Activated CD4-positive, alpha-beta T cell treated with anti-CD3 and anti-CD28 coated beads for 1 hour (primary cell): ENCODE measurements at places on chromosomes 2 and 18.

DNA sequence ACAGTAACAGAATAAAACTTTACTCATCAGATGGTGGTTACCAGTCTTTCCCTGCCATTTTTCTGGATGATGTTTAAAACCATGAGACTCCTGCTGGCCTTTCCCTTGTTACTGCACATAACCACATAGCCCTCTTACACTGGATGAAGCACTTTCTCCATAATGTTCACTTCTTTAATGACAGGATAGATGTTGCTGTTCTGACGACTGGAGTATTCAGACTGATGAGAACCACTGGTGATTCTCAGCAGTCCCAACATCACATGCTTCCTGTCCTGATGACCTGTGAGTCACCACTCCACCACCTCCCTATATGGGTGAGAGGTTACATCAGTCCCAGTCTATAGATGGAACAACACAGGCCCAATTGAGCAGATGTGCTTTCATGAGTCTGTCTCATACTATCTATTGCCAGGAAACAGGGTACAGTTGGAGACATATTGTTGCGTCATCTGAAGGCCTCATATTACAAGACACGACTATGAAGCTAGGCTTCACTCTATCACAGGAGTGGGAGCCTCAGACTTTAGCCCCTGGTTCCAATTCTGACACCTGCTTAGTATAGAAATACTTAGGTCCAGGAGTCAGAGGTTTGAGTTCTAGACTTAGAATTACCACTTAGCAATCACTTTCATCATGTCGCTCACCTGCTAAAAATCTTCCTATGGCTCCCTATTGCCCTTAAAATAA, 145.7 kb upstream of the KLF7 start:
- no peak for DNase-seq

DNA sequence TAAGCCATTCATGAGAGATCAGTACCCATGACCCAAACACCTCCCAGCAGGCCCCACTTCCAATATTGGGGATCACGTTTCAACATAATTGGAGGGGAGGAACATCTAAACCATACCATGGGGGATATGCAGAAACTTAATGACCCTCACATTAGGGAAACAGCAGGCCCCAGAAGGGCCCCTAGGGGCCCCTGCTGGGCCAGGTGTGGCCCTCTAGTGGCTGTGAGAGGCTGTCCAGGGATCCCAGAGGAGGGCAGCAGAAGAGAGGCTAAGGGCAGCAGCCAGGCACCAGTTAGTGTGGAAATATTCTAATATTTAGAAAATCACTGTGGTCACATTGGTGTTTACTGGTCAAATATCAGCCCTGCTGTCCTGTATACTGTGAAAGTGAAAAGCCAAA, 49.3 kb upstream of the ANKRD44 start:
- DNase-seq: no peak

GRCh38 chr2:230412371-230412711, 3.7 kb upstream of the SP100 start:
- no peak for DNase-seq

- DNase-seq: no peak
These were observed 105.4 kb downstream of the KCNH7 start for GRCh38 chr2:162732946-162733698.

GRCh38 chr18:35497027-35497369, 762 bp downstream of the INO80C start:
- no peak for DNase-seq

DNA sequence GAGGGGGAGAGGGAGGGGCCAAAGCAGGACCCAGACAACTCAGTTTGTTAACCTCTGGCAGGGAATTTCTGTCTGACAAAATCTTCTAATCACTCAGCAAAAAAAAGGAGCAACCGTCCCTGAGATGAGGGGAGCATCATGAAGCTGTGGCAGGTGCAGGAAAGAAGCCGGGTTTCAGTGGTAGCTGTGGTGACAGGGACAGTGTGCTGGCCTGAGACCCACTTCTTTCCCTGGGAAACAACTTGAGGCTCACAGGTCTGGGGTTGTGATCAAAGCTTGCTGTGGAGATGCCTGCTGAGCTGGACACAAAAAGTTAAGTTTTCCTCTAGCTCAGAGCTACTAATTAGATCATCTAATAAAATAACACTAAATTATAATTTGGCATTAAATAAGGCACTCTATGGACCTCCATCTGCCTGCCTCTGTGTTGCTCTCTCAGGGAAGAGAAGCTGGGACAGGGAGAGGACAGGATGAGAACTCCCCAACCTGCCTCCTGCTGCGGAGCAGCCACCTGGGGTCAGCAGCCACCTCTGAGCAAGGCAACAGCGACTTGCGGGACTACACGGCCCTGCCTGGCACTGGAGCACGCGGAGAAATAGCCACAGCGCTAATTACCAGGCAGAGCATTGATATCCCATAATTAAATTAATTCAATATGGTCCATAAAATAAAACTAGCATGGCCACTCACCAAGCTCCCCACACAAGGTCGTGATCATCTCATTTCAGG, 104.6 kb upstream of the TEX51 start:
- DNase-seq: no peak

DNA sequence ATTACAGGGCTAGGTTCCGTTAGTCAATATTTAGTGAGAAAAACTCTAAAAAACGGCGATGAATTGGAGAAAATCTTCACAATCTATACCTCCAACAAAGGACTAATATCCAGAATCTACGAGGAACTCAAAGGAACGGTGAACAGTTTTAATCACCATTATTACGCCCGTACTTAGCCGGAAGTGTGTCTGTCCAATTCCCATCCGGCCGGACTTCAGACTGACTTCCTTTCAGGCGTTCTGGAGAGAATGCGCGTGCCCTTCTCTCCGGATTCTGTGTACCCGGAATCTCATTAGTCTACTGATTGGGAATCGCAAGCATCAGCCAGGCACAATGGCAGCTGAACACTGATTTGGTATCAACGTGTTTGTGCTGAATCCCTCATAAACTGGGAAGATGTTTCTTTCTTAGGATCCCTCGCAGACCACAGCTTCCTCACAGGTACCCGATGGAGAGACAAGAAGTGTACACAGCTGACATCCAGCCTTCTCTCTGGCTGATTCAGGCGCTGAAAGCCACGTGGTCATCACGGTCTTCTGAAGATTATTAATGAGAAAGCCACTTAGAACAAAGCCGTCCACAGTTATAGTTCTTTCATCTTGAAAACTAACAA, 239.9 kb downstream of the ZNF516 start:
- no peak for DNase-seq

GRCh38 chr18:6504605-6505497, 90.1 kb upstream of the L3MBTL4 start:
- no peak for DNase-seq

GRCh38 chr18:78704971-78705461, 274.6 kb upstream of the SALL3 start:
- no peak for DNase-seq

DNA sequence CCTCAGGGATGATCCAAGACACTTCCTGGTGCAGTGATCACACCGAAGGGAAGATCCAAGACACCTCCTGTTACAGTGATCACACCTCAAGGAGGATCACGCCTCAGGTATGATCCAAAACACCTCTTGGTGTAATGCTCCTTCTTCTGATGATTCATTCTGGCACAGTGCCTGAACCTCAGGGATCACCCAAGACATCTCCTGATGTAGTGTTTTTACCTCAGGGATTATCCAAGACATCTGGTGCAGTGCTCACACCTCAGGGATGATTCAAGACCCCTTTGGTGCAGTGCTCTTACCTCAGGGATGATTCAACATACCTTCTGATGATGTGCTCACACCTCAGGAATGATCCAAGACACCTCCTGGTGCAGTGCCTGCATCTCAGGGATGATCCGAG, 124.4 kb downstream of the ASB1 start:
- no peak for DNase-seq

DNA sequence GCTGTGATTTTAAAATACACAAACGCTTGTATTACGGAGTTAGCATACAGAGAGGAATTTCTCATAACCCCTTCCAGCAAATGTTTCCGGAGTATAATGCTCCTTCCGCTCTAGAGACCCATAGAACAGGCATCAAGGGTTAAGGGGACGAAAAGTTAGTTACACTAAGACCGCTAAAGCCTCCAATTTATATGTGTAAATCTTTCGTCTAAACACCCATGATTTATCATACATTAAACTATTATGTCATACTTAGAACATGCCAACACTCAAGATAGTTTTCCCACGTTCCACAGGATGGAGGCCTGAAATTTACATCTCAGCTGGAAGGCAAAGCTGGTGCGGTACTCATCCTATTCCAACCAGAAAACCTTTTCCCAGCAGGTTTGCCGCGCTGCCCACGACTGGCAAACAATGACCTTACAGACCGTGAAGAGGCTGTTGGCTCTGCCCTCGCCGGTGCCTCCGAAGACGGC, 650 bp downstream of the ORMDL1 start:
- DNase-seq: no peak

DNA sequence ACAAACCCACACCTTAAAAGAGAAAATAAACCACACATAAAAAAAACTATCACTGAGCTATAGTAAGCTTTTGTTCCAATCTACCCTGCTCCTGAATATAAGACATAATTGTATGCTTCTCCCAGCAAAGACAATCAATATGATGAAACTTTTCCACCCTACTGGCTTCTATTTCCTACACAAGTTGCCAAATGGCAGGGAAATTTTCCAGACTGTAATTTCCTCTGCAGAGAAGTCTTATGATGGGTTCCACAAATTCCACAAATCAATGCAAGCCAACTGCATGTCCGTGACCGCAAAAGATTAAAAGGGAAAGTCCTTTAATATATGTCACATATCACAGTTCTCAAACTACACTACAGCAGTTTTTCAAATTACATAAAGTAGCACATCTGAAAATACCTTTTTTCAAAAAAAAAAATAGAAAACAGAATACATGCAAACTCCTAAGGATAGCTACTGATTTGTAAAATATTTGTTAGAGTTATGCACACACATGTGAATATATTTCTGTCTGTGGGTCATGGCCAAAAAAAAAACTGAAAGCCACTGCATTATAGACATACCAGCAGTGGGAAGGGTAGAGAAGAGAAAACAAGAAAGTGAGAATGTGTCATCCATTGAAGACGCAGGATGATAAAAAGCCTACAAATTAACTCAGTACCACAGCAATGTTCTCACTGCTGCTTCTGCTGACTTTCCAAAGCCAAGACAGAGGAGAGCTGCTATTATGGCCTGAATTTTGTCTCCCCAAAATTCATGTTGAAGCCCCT, 61.4 kb downstream of the RPL31 start:
- no peak for DNase-seq

- DNase-seq: no peak
These were observed 678.3 kb upstream of the ID2 start for GRCh38 chr2:8003462-8004075.

- no peak for DNase-seq
These were observed 132.2 kb downstream of the SEPTIN10 start for GRCh38 chr2:109481599-109481998.

GRCh38 chr2:168593713-168594112, 137.6 kb downstream of the CERS6 start:
- no peak for DNase-seq

GRCh38 chr2:187157046-187157445, 291.0 kb downstream of the CALCRL start:
- no peak for DNase-seq

- no peak for DNase-seq
These were observed 591.9 kb downstream of the TMEM182 start for GRCh38 chr2:103353774-103354173.

DNA sequence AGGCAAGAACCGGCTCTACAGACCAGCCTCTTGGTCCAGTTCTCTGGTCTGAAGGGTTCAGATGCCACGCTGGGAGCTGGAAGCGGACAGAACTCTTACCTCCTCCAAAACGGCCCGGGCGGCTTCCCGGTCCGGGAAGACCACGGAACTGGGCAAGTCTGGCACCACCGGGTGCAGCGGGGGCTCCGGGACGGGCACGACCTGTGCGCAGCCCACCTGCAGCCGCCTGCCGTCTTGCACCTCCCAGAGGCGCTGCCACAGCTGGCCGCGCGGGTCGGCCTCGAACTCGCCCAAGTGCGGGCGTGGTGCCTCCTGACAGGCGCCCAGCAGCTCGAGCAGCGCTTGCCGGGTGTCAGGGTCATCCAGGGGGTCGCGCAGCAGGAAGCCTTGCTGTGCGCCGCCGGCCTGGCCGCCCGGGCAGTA, 773 bp downstream of the CMPK2 start:
- DNase-seq: peak; percentile 46

DNA sequence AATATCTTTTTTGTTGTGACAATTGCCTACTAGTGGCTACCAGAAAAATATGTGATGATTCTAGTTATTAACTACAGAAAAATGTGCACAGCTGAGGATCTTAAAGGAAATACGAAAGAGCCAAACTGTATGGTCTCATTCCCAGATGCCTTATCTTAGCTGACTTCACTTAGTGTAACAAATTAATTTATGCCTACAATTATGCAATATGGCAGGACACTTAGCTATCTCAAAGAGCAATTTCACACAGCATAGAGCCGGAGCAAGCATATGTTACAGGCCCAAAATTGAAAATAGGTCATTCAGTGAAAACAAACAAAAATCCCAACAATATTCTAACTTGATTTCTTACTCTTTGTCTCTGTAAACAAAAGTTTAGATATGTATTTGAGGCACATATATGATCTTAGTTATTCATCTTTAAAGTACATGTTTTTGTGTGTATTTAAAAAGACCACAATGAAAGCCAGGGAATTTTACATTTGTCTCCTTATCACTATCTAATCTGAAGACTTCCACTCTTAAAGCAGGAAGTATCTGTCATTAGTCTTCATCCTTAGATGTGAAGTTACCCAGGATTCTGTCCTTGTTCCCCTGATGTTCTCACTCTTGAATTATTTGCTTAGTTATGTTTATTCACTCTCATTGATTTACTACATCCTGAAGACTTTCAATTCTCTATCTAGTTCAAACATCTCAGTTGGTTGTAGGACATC, 1579.0 kb upstream of the NXPH2 start:
- DNase-seq: no peak

- no peak for DNase-seq
These were observed 185.5 kb downstream of the NOL4 start for GRCh38 chr18:34039201-34039600.

- no peak for DNase-seq
These were observed 47.4 kb downstream of the PSD4 start for GRCh38 chr2:113220970-113221708.

DNA sequence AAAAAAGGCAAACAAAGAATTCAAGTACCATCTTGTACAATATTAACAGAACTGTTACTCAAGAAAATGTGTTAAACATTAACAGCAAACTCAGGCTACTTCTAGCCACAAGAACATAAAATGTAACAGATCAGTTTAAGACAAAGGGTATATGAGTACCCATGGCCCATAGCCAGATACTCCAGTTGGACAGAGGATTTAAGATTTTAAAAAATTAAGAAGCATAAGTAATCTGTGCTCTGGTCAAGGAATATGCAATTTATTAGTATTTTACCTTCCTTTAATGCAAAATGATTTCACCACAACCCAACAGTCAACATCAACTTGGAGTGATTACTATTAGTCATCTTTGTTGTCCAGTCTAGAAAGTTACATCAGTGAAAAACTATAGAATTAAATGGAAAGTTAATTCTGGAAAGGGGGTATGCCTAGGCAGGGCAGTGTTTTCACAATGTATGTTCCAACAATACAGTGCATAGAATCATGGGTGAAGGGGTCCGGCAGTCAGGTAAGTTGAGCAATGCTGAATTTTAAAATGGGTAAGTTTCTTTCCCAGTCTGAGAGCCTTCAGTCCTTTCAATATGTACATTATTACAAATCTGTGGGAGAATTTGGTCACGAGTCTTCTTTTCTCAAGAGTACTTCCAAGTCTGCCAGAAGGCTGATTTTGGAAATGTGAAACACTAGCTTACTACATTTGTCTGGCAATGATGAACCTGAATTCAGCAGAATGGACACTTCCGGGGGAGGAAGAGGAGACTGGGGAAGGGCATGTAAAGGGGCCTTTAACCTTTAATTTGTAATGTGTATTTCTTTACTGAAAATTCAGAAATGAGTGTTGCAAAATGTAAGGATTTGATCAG, 34.5 kb downstream of the SFT2D3 start:
- DNase-seq: no peak

GRCh38 chr2:37415128-37415820, 70.8 kb downstream of the QPCT start:
- DNase-seq: no peak
